ENCODE measurements at places on chromosomes 5 and 9.

GRCh38 chr9:108953983-108954574 lies 19.9 kb downstream of the ABITRAM start:
- no peak for DNase-seq

- no peak for DNase-seq
Measured at GRCh38 chr9:113005777-113006176, 6.2 kb downstream of the ZNF883 start.

GRCh38 chr9:129879103-129879699 lies 43.9 kb downstream of the USP20 start:
- no peak for DNase-seq

- no peak for DNase-seq
Measured at GRCh38 chr9:20805766-20806165, 121.7 kb downstream of the FOCAD start.

- no peak for DNase-seq
Measured at GRCh38 chr5:35880156-35880555, 23.5 kb downstream of the IL7R start.

DNA sequence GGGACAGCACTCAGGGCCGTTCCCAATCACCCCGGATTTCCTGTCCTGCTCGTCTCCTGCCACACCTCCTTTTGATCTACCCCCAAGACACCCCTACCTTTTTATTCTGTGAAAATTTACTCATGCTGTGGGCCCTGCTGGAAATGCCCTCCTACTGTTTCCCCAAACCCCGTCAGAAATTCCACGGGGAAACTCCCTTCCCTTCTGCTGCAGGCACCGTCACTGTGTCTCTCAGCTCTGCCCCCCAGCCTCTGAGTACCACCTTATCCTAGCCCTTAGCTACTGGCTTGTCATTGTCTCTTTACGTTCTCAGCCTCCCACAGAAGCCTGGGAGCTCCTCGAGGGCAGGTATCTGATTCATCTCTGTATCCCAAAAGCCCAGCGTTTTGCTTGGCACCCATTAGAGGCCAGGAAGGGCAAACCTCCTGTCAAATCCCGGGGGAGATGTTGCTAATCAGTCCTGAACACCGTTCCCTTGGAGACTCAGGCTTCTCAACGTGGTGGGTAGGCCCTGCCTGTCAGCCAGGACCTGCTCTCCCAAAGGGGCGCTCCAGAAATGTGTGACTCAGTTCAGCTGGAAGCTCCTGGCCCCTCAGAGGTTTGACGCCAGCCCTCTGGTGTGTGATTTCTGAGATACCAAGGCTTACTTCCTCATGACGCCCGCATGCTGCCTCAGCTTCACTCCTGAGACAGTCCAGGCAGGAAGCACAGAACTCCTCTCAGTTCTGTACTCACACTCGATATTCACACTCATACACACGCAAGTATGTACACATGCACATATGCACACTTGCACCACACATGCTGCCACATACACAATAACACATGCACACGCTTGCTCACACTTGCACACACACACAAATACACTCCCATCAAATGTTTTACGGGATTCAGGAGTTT lies 50.7 kb upstream of the GRHPR start:
- DNase-seq, result no peak

GRCh38 chr5:40812125-40812524 lies 14.0 kb upstream of the PRKAA1 start:
- DNase-seq, result no peak

DNA sequence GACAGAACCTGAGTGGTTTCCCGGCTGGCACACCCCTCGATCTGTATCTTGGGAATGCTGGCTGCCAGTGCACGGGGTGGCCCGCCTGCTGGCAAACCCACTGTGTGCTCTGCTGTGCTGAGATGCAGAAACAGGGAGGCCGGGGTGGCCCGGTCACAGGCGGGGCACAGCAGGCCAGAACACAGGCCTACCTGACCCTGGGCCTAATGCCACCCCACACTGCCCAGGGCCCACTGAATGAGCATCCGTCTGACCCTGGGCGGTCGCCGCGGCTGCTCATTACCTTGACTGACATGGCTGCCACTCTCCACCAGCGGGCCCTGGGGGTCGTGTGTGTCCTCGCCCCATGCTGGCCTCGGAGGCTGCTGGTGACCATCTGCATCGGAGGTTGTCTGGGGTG lies 14.2 kb upstream of the QSOX2 start:
- no peak for DNase-seq

Measured in stimulated activated CD8-positive, alpha-beta memory T cell treated with anti-CD3 and anti-CD28 coated beads, Interleukin-15, amount 100 ng/mL, for 4 hours (primary cell).